ENCODE measurements at places on chromosomes 3 and 15.

GRCh38 chr3:61919371-61919770, 358.0 kb downstream of the PTPRG start:
- no peak for DNase-seq

DNA sequence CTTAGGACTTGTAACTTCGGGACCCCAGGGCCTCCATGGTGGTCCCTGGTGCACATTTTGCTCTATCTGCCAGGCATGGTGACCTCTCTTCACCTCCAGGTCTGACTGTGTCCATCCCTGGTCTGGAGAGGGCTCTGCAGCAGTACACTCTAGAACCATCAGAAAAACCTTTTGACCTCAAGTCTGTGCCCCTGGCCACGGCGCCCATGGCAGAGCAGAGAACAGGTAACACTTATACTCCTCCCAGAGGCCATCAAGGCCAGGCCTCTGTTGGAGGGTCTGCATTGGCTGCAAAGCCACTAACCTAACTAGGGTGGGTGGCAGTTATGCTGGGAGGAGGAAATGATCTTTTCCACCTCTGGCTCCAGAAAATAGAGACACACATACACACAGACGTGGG, 10.3 kb upstream of the HMCES start:
- no peak for DNase-seq

GRCh38 chr15:74776821-74777768, 4.8 kb upstream of the CSK start:
- DNase-seq, result no peak

DNA sequence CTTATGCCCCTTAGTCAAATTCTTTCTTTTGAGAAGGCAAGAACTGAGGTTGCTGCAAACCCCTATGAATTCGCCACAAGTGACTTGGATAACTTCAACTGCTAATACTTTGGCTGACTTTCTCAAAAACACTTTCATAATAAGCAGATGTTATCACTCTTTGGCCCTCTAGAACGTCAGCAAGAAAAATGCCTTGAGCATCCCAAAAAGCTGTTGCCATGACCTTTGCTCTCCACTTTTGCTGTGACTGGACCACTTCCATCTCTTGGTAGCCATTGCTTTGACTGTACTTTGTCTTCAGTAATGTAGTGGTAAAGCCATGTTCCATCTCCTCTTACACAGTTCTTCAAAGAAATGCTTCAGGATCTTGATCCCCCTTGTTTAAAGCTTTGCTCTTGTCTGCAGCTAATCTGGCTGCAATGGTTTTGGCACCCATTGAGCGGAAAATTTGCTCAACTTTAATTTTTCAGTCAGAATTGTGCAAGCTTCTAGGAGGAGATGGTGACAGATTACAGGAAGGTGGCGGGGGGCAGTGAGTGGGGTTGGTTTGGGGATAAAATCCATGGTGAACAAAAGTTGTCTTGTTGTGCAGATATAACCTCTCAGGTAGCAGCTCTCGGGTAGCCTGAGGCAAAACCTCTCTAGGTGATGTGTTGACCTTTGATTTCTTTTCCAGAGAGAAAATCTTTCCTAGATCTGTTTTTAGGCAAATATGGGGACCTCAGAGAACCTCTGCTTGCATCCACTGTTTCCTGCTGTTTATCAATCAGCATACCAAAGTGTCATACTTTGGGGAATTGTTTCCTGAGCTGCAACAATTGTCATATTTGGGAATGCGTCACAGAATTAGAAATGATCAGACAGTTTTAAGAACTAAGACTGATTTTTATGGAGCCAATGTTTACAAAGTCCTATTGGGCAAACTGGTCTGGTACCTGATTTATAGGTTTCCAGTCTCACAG, 83.6 kb downstream of the CCR1 start:
- DNase-seq, result no peak

DNA sequence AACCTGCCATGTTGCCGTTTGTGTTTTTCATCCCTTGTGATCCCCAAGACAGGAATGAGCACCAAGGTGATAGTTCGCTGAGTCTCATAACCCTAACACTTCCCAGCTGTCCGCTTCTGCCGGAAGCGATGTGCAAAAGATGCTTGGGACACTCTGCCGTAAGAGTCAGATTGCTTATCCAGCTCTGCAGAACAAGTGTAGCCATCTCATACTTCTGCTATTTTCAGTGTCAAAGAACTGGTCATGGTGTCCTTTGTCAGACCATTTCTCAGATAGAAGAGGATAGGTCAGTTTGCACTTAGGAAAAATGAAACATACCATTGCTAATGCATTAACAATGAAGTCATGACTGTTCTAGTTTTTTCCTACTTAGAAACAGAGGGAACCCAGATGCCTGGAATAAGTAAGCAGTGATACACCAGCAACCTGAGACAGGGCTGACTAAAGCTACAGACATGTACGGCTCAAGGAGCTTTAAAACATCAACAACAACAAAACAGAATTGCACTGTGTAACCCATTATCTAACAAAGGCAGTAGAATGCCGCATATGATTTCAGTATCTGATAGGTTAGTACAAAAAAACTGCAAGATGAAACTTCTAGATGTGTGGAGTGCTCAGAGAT, 134.0 kb upstream of the IL12A start:
- DNase-seq, result no peak

GRCh38 chr15:100997442-100997841, 78.3 kb downstream of the LRRK1 start:
- no peak for DNase-seq

DNA sequence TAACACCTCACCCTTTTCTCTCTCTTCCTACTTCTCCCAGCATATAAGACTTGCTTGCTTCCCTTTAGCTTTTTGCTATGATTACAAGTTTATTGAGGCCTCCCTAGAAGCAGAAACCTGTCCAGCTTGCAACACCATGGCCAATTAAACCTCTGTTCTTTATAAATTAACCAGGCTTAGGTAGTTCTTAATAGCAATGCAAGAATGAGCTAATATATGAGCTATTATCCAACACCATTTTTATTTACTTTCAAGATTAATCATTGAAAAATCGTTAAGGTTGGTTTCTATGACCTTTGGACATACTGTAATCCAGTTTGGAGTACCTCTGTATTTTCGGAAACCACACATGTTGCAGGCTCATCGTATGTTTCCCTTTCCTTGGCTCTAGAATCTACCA, 643.1 kb downstream of the ZPLD1 start:
- no peak for DNase-seq

DNA sequence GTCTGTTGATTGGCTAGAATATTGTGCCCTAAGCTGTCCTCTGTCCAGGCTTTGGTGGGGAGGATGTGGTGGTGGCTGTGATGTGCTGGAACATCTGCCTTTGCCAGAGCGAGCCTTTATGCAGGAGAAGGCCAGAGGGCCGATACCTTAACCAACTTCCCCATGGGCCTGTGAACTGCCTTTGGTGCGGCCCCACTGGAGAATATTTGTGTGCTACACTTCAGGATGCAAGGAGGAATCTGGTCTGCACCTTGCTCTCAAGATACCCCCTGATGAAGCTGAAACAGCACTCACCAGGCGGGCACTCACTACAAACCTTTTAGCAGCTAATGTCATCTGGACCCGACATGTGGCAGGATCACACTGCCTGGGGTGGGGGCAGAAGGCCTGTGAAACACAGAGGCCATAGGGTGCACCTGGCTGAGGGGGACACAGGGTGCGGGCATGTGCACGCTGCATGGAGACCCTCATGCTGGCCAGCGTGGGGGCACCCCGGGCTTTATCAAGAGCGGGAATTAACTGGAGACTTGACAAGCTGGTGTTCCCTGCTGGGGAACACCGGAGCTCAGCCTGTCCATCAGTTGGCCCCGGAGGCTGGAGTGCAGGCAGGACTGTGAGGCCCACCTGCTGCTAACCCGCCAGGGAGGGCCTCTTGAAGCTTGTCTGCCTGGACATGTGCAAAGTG, 16.4 kb downstream of the PRR23E start:
- no peak for DNase-seq

GRCh38 chr3:11691767-11692531, 48.2 kb upstream of the VGLL4 start:
- no peak for DNase-seq

DNA sequence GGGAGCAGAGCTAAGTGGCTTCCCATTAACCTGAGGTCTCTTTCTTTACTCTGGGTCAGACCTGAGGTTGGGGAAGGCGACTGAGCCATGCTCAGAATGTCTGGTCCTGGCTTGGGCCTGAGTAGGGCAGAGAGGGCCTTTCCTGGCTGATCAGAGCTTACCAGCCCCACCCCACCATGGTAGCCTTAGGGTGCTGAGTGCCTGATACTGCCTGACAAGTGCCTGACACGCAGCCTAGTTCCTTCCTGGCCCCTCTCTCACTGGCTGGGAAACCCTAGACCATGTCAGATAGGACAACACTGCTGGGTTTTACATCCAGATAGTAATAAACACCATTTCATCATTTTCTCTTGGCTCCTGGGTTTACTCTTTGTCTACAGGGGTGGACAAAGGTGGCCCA, 25.8 kb upstream of the DOCK3 start:
- no peak for DNase-seq

GRCh38 chr15:61682891-61683735, 377.1 kb downstream of the VPS13C start:
- DNase-seq, result no peak

DNA sequence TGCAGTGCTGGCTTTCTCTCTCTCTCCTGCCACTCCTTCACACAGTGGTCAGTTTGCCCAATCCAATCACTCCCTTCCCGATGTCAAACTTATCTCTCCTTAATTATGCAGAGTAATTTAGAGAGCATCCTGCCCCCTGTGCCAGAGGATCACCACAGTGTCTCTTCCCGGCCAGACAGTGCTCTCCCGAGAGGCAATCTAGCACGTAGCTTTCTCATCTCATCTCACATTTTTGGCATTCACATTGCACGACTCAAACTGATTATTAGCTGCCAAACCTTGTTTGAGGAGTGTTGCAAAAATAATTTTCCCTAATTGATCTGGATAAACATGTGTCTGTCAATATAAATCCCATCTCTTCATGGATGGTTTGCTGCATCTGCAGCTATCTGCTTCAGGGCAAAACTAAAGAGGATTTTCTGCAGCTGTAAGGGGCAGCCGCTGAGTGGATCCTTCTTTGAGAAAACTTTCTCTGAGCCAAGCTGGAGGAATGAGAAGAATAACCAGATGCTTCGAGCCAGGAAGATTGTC, 37.8 kb downstream of the SSUH2 start:
- no peak for DNase-seq

GRCh38 chr3:146159616-146160320, 1.2 kb downstream of the PLOD2 start:
- DNase-seq, result no peak

DNA sequence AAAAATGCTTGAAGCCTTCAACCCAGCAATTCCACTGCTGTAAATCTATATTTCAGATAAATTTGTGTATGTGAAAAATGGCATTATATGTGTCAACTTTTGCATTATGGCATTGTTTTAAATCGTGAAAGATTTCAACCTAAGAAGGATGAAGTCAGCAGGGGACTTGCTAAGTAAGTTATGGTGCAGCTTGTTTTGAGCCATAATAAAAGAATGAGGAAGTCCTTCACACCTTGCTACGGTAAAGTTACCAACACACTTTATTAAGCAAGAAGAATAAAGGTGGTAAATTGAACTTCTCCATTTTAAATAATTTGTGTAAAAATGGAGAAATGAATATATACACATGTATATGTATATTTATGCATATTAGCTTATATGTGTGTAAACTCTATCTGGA, 371.4 kb downstream of the ROBO2 start:
- DNase-seq, result no peak

DNA sequence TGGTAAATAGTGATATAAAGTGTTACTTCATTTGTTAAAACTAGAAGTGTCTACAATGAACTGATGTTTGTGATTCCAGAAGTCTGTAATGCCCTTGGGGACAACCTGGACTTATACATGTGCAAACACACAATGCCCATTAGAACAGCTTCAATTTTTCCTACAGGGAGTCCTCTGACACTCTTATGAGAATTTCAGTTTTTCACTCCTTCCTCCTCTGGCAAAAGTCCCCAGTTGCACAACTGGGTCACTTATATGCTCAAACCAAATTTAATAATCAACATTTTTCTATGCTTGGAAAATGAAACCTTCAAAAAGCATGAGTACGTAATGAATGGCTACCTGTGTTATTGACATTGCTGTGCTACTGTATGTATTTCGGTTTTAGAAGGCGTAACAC, at the start of gene OR5H15:
TSS of gene OR5H15 (plus strand) at position 301 of the 400 bp plus-strand sequence. CDS start 2,004 bp downstream, outside the sequence.
- DNase-seq, result no peak

DNA sequence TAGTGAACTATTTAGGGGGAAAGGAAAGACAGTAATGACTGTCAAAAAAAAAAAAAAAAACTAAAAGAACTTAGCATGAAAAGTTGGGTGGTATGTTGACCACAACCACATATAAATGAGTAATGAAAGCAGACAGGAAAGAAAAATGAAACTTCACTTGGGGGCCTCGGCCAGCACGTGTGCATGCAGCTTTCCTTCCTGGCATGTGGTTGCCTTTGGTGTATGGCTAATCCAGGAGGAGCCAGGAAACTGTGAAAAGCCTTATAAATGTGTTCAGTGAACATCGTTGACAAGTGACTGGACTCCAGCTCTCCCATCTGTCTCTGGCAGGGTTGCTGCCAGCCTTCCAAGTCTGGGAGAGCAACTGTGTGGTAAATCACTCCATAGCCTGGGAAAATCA, 195.1 kb downstream of the DTWD1 start:
- DNase-seq, result no peak

DNA sequence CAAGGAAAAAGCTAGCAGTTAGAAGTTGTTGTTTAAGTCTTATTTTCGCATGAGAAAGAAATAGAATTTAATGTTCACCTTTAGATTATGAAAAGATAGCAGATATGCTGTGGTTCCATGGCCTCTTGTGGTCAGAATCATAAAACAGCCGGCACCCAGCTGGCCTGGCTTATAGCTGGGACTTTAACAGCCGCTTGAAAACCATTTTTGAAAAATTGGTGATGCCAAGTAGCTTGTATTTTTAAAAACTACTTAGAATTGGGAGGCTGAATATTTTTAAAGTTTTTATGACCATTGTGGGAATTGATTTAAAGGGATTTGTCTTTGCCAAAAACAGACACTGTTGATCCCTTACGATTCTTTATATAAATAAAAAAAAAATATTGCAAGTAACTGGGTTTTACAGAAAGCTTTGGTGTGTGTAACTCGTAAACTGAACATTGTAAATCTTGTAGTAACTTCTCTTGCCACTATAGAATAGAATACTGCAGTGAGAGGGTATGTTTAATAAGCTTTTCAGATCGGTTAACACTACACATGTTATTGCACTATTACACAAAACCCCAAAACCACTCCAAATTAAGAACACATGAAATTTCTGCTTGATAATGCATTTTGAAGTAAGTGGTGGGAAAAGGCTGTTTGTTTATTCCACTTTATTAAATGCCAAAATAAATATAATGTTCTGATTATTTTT, 6.6 kb downstream of the ARRDC4 start:
- no peak for DNase-seq

DNA sequence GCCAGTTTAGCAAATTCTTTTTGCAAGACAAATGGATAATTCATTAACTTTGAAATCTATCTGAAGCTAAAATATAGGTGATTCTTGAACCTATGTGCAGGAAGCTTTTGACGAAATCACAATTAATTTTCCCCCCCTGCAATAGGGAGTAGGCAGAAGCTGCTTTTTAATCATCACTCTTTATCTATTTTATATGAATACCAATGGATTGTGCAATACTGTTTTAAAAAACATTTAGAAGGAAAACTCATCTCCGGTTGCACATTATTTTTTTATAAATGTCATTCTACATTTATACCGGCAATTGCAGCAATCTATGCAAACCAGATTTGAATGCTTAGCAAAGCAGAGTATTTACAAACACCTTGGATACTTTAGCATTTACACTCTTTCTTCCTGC, 121.1 kb upstream of the TMCO5A start:
- no peak for DNase-seq

GRCh38 chr3:130242850-130243569, 102.5 kb upstream of the COL6A5 start:
- DNase-seq, result no peak

Measured in activated naive CD8-positive, alpha-beta T cell treated with anti-CD3 and anti-CD28 coated beads, Interleukin-2, amount 50 U/mL, for 16 hours (primary cell).